ENCODE measurements at places on chromosomes 7 and 10. TPM values are rescaled to one million over a fixed set of nuclear protein-coding genes. Genes with fewer than 3 reads are reported as not detected.

ACTL6B gene
- not detected for total RNA-seq

- no peak for DNase-seq
Measured at GRCh38 chr7:71682181-71682580, 550.2 kb downstream of the GALNT17 start.

GRCh38 chr7:7664291-7664690 is 23.7 kb downstream of the UMAD1 start:
- DNase-seq, result no peak

ADK gene
- 23.3 TPM for total RNA-seq

DNA sequence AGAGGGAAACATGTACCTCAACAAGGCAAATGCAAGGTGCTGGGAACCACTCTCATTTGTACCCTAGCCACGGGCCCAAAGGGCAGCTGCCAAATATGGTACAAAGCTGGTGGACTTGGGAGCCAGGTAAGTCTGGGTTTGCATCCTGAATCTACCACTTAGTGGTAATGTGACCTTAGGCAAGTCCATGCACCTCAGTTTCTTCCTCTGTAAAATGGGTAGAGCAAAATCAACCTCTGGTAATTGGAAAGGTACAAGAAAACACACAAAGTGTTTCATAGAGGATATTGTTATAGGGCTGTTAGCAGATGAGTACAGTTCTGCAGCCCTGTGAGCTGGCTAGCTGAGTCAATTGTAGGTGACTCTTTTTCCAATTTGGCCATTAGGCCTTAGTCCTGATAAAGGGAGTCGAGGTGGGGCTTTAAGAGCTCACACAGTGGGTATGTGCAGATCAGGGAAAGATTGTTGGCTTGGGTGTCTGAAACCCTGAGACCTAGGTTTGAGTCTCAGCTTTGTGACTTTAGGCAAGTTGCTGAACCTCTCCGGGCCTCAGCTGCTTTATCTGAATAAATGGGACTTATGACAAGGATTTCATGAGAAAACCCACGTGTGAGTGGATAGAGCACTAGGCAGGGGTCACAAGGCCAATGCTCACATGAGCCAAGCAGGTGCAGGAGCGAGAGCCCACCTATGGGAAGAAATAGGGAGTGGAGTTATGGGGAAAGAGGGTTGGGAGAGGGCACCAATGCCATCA is 121.3 kb upstream of the GDF10 start:
- no peak for DNase-seq

DNA sequence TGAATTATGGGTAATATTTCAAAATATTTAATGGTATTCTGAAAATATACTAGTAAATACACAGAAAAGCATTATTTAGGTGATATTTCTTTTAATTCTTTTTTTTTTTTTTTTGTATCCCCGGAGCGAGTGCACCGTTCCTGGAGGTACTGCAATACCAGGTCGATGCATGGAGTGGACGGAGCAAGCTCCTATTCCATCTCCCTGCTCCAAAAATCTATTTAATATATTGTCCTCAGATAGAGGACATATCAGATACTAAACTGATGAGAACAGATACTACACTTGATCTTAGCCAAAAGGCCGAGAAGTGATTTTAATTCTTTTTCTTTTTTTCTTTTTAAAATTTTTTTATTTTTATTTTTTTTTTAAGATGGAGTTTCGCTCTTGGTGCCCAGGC is 10.8 kb downstream of the BTRC start:
- no peak for DNase-seq

CRYGN gene
- not detected for total RNA-seq

DNA sequence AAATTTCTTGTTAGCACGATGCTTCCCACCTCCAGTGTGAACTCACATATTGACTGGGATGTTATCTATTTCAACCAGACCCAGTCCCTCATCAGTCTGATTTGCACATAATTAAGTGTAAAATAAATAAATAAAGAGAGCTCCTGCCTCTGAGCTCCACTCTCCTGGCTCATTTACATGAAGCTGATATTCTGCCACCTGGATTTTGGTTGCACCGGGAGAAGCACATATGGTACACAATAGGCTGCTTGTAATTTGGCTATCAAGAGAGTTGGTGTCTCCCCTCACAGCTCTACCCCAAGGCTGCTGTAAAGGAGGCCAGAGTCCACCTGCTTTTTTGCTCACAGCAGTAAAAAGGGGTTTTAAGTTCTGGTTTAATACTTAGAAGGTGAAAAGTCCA is 610.5 kb downstream of the KCNMA1 start:
- no peak for DNase-seq

LBX1 gene
- total RNA-seq, result not detected

DNA sequence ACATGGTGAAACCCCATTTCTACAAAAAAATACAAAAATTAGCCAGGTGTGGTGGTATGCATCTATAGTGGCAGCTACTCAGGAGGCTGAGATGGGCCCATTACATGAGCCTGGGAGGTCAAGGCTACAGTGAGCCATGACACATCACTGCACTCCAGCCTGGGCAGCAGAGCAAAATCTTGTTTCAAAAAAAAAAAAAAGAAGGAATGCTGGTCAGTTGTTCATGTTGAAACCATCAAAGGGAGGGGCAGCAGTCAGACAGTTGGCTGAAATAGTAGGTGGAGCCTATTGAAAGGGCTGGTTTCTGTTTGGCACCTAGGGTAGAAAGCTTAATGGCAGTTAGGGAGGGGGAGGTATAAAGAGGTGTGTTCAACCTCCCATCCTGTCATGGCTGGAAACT is 323.0 kb downstream of the GALNT17 start:
- DNase-seq, result no peak

DNA sequence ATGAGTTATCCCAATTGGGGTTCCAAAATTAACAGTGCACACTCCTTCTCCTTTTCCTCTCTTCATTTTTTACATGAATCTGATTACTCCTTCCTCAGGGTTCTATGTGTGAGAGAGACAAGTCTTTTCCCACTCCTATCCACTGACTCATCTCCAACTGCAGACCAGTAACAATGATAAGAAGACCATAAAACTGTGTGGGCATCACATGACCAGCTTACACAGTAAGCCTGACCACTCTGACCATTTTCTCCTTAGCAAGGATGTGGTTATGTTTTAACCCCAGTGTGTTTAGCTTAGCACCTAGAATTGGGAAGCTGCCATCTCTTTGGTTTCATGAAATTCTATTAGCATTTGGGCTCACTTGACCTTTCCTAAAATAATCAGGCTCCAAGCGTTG is 145.0 kb upstream of the CALCR start:
- DNase-seq, result peak; percentile 94

TRPV5 gene
- not detected for total RNA-seq

GRCh38 chr10:51156926-51157325 is 82.6 kb downstream of the PRKG1 start:
- DNase-seq, result peak; percentile 38

DNA sequence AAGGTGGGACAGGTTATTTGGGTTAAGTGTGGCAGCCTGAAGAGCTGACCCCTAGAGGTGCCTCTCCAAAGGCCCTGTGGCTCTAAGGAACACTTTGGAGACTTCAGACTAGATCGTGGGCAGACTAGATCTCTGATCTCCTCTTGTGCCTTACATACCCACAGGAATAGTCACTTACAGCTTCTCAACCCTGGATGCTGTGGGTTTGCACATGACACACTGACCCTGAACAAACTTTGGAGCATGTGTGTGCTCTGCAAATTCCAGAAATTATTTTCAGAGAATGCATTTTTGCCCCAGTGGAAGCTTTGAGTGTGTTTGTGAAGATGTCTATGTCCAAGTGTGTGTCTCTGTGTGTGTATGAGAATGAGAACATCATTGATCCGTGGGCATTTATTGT is 119.6 kb downstream of the EMX2 start:
- DNase-seq, result no peak

- no peak for DNase-seq
Measured at GRCh38 chr7:20828947-20829346, 42.3 kb upstream of the SP8 start.

- no peak for DNase-seq
Measured at GRCh38 chr10:72250666-72251065, 23.1 kb upstream of the DDIT4 start.
